ENCODE measurements at places on chromosomes 7 and 10.

DNA sequence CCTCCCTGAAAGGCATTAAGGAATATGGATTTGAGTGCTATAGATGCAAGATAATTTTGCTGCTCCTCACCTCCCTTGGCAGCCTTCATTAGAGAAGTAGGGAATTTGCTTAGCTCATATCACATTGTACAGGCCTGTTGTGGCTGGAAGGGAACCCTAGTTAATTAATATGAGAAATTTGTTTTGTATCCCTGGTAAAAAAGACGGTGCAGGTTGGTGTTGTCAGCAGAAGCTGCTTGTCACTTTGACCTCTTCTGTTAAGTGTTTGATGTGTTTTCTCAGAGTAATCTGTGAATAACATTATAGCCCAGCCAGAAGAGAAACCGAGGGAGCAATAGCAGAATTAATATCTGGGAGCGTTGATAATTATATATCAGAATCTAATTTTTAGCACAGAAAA, 278.4 kb downstream of the LRMDA start:
- DNase-seq, result no peak

DNA sequence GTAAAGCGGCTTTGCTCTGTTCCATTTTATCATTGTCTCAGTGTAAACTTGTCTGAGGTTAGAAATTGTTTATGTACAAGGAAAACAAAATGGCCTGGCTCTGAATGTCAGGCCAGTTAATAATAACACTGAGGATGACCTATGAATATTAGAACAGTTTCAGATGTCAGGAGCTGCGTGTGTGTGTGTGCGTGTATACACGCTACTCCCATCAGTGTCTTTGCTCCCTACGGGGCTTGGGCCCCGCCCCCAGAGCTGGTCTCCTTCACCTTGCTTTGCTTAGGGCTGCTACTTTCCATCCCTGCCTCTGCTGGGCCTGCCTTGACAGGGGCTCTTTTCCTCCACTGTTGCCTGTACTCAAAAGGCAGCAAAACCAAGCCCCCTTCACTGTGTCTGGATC, 142.3 kb upstream of the BET1 start:
- peak; percentile 58 for DNase-seq

GRCh38 chr10:119609516-119609915, 12.8 kb upstream of the TIAL1 start:
- DNase-seq, result no peak

- DNase-seq, result no peak
These were observed 33.2 kb upstream of the HABP2 start for GRCh38 chr10:113519681-113520115.

DNA sequence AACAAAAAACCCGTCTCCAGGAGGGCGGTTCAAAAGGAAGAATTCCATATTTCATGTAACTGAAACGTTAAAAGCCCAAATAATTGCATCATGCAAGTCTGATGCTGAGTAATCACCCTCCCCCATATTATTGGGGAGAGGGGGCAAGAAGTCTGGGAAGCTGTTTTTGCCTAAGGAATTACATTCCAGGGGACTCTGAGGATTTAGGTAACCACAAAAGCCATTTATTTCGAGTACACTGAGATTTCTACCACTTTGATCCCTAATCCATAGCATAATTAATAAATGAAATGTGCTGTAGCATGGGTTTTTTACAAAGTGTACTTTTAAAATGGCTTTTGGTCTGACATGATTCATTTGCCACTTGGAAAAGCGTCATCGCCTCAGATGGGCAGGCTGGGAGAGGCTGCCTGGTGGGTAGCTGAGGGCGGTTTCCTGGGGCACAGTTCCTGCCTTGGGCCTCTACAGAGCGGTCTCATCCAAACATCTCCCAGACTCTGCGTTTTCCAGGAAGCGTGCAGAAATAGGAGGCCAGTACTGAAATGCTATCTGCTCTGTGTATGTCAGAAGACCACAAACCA, 106.5 kb downstream of the TCF7L2 start:
- DNase-seq, result no peak

- no peak for DNase-seq
These were observed 1349.3 kb upstream of the CELF2 start for GRCh38 chr10:9668411-9668810.

GRCh38 chr7:91324663-91325062, 60.4 kb downstream of the FZD1 start:
- DNase-seq, result no peak

DNA sequence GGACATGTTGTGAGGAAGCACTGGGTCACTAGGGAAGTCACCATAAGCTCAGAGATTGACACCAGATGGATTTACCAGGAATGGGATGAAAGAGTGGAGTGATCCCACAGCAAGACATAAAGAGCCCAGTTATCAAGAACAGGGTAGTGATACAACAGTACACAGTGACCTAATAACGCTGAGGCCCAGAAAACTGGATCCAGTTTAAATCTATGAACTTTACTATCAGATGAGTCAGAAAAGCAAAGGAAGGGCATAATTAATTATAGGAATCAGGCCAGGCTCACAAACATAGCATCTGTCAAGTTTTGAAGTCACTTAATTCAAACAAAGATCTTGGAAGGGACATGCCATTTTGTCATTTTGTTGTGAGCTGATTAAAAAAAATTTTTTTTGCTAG, 73.5 kb downstream of the LRRN3 start:
- no peak for DNase-seq

DNA sequence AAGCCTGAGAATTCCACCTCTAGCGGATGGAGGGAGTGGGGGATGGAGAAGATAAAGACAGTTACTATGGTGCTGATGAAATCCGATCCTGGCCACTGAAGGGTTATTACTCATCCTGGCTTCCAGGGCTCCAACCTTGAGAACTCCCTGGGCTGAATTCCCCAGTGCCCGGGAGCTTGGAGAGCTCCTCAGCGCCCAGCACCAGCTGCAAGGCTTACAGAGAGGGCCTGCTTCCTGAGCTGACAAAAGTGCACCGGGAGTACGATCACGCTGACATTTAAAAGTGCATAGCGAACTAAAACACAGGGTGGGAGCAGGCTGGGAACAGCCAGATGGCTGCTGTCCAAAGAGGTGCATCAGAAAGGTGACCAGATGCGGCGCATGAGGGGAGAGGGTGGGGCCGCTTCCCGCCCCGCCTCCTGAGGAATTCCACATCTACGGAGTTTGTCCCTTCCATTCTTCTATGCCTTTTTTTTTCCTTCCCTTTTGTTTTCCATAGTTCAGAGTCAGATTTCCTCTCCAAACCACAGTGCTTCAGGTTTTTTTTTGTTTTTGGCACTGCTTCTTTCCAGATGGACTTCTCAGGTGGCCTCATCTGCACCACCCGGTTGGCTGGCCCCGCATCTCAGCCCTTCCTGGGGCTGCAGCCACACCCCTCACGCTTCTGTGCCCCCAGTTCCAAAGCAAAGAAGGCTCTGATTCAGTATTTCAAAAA, 62.4 kb upstream of the MKRN1 start:
- no peak for DNase-seq

- DNase-seq, result no peak
These were observed 217.0 kb upstream of the ADARB2 start for GRCh38 chr10:1954300-1954699.

DNA sequence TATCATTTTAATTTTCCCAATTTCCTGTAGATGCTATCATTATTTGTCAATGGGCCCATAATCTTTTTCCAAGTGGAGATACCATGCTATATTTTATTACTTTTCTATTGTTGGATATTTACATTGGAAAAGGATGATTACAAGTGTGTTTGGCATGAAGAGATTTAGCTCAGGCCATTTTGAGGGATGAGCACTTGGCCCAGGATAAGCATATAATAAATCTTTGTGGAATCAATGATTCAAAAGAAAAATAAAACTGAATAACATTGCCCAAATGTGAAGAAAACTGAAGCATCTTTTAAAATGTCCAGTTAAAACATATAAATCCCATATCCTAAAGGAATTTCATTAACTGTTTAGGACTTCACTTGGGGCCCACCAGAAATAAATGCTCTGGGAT, 260.9 kb upstream of the BMPER start:
- DNase-seq, result no peak

- no peak for DNase-seq
These were observed 178.0 kb downstream of the AMPH start for GRCh38 chr7:38453168-38453567.

GRCh38 chr7:80411621-80412020, 100.2 kb downstream of the GNAT3 start:
- no peak for DNase-seq

DNA sequence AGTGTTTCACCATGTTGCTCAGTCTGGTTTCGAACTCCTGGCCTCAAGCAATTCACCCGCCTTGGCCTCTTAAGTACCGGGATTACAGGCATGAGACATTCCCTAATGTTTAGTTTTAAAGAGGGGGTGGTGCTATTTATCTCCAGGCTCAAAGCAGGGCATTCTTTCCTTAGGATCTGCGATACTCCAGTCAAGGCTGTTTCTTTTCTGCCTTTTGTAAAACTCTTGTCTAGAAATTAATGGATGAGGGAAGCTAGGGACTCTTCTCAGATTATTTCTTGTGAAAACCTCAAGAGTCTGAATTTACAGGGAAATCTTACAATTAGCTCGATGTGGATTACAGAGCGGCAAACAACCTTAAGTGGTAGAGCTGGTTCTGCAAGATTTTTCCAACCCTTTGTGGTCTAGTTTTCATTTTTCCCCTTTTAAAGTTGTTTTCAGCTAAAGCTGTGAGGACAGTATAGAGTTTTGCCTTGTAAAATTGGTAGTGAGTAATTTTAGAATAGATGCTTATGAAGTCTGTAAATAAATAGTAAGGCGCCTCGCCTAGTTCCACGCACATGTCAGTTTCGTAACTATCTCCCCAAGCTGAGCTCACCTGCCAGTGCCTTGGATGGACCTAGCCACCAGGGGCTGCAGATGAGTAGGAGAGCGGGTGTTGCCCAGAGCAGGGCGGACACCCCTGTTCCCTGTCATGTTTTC, 53.1 kb downstream of the CUX1 start:
- no peak for DNase-seq

DNA sequence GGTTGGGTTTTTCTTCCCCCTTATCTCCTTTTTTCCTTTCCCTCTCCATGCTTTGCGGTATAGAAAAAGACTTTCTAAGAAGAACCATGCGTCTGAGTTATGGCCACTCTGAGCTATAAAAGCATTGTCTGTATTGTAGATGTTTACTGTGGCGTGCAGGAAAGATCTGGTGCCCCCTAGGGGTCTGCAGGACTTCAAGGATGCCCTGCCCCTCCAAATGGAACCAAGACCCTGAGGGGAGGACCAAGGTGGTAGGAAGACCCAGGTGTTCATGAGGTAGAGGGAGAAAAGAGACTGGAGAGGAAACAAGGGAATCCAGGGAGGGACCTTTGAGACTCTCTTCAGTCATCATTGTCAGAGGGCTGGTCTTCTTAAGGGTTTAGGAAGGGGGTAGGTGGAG, 68.8 kb downstream of the CYP26A1 start:
- DNase-seq, result no peak

GRCh38 chr10:132678436-132679216, 107.3 kb downstream of the NKX6-2 start:
- DNase-seq, result no peak

- no peak for DNase-seq
These were observed 418.1 kb downstream of the PLXNA4 start for GRCh38 chr7:132158166-132158565.

All from Right ventricle myocardium inferior (tissue), 1 donor.